ENCODE measurements at places on chromosomes 12 and 14.

DNA sequence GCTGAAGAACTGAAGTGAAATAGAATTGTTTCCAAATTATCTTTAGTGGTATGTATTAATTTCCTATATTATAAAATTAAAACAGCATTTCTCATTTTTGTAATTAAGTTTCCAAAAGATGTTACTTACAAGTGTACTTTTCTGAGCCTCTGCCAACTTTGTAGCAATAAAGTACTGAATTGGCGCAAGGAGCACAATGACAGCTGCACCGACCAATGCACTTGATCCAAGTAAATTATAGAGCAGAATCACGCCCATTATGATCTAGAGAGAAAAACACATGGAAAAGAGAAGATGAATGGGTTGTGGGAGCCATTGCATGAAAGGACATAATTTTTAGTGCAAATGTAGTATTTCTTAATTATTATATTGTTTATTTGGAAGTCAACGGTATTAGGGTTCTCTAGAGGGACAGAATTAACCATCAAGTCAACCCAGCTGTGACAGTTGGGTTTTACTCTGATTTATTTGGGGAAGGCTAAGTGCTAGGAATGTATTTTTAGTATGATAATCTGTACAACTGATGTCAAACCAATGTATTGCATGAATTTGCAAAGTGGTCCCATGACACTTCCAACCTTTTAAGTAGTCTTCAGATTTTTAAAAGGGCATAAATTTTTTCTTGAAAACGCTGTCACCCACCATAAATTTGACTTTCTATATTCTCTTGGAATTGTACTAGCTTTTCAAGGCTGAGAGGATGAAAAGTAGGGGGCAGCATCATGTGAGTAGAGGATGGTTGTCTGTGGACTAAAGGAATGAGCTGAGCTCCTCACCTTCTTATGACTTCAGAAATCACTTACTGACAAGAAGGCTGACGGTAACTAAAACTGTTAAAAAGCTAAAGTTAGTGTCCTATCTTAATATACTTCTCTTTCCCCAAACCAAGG is 33.0 kb downstream of the ABCC9 start:
- no peak for DNase-seq

GRCh38 chr12:28569698-28570411 is 379.6 kb downstream of the CCDC91 start:
- DNase-seq = no peak

- DNase-seq = no peak
Measured at GRCh38 chr14:105899657-105900397, 373.4 kb downstream of the TMEM121 start.

DNA sequence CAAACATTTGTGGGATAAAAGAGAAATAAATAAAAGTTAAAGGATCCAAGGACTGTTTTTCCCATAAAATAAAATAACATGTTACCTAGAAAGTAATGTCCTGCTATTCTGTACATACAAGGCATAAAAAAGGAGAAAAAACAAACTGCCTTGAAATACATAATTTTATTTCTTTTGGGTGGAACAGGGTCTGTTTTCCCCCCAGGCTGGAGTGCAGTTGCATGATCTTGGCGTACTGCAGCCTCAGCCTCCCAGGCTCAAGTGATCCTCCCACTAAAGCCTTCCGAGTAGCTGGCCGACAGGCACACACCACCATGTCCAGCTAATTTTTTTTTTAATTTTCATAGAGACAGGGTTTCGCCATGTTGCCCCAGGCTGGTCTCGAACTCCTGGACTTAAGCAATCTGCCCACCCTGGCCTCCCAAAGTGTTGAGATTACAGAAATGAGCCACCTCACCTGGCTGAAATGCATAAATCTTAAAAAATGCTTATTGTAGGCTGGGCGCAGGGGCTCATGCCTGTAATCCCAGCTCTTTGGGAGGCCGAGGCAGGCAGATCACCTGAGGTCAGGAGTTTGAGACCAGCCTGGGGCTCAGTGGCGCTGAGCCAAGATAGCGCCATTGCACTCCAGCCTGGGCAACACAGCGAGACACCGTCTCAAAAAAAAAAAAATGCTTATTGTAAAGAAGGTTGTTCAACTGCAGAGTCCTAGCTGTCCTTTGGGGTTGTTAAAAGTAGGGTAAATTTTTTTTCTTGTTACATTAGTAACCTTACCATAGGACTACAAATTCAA is 4.1 kb upstream of the TUBA1C start:
- no peak for DNase-seq

DNA sequence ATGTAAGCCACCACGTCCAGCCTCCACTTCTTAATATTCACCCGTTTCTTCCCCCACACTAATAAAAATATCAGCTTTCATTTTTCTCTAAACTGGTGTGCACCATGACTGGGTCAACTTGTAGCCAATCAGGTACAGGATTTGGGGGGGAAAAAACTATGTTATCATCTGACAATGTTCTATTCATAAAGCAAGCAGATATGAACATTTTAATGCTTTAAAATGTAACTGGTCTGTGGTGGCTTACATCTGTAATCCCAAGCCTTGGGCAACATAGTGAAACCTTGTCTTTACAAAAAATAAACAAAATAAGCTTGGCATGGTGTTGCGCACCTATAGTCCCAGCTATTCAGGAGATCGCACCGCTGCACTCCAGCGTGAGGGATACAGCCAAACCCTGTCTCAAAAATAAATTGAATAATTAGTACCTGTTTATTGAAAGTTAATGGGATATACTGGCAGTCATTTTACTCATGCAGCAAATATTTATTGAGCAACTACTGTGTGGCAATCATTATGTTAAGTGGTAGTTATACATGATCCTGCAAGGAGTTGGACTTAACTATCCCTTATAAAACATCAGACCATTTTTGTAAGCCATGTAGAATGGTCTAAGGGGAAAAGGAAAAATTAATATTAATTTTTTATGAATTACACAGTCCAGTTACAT is 15.3 kb upstream of the ITPR2 start:
- no peak for DNase-seq

- DNase-seq = no peak
Measured at GRCh38 chr12:4215229-4216186, 58.1 kb upstream of the CCND2 start.

DNA sequence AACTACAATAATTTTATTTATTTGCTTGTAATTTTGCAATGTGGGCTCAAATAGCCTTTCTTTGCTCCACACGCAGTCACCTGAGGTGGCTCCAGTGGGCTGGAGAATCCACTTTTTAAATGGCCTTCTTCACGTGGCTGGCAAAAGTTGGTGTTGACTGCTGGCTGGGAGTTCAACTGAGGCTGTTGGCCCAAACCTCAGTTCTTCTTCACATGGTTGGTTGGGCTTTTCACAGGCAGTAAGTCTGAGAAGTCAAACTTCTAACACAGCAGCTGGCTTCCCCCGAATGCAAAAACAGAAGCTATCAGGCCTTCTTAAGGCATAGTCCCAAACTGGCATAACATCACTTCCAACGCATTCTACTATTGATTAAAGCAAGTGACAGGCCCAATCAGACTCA is 2.1 kb upstream of the OXA1L start:
- no peak for DNase-seq

DNA sequence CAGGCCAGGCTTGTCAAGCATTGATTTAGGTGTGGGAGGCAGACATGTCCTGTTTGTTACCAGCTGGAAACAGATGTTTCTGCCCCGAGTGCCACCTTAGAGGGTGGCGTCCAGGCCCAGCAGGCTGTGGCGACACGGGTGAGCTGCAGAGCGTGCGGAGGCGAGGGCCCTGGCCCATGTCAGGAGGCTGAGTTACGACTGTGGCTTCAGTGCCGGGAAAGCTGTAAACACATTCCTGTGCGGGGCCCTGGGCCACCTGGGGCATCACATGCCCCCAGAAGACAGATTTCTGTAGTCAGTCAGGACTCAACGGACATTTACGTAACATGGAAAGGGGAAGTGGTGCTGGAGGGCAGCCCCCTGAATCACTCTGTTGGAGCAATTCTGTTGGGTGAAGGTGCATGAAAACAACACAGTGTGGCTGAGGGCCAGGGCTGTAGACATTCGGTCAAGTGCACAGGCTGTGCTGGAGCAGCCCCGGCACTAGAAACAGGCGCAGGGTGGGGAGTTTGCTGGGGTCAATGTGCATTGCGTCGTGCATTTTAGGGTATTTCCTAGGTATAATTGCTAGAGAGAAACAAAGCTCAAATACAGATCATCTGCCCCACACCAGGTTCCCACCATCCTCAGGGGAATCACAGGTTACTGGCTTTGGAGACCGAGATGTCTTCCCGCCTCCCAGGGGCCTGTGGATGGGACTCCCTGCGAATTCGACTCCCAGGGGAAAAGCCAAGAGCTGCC is 291.8 kb downstream of the TMEM121 start:
- DNase-seq = no peak

DNA sequence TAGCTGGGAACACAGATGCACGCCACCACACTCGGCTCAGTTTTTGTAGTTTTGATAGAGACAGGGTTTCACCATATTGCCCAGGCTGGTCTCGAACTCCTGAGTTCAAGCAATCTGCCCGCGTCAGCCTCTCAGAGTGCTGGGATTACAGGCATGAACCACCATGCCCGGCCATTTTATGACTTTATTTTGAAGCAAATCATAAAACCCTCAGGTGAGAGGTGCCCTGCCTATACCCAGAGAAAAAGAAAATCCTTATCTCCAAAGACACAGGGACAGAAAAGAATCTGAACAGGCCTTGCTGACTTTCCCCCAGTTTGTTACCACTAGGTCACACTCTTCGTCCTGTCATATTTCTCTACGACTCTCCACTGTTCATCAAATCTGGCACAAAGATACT is 48.8 kb downstream of the DAO start:
- no peak for DNase-seq

DNA sequence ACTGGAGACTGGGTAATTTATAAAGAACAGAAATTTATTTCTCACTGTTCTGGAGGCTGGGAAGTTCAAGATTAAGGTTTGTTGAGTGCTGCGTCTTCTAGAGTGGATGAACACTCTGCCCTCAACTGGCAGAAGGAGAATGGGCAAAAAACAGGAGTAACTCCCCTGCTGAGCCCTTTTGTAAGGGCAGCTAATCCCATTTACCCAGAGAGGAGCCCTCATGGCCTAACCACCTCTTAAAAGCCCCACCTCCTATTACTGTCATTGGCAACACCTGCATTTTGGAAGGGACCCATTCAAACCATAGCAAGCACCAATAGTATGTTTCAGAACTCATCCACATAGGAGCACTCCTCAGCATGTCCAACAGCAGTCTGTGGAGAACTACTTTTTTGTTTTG is 47.4 kb downstream of the BORCS5 start:
- DNase-seq = no peak

DNA sequence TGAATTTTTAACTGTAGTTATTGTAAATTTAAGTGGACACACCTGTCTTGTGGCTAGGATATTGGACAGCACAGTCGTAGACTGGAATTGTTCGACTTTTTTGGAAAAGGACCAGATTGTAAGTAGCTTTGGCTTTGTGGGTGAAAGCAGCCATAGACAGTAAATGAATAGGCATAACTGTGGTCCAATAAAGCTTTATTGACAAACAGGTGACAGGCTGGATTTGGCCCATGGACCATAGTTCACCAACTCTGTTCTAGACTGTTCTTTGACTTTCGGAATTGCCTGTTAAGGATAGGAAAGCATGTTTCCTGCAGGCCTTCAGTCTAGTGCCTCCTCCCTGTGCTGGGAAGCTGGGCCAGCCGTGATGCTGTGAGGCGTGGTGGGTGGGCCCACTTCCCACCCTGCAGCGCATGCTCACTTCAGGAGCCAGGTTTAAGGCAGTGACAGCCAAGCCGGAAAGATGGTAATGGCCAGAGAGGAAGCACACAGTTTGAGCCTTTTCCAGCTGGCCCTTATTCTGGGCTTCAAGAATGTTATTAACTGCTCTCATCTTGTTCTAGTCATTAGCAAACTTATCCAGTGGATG is 51.8 kb downstream of the PPP2R5C start:
- no peak for DNase-seq

DNA sequence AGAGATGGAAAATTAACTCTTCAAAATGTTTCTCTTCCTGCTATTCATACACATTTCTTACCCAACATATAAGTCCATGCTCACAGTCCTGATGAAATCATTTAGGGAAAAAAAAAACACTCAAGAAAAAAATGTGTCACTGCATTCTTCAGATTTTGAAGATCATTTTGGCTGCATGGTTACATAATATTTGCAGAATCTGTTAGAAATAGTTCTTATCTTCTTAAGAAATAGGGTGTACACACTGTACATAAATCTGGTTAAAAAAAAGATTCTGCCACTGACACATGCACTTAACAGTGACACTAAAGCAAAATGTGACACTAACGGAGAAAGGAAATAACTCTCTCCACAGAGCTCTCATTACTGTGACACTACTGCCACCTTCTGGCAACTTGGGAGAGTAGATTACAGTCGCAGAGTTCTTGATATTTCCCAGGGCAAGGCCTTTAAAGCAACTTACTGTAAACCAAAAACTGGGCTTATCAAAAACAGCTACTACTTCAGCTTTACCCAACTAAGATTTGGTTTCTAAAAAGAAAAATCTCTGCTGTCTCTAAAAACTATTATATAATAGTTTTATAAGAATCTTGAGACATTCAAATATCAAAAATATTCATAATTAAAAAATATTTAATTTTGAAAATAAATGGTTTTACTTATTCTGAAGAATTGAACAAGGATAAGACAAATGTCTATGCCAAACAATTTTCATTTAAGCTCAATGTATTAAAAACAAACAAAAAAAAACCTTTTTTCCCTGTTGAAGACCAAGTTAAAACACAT is 65.0 kb downstream of the SETD3 start:
- peak; percentile 68 for DNase-seq
